ENCODE measurements at places on chromosomes 7 and 10.

- no peak for DNase-seq
Measured at GRCh38 chr10:111705021-111705420, 478.5 kb downstream of the GPAM start.

GRCh38 chr7:102050864-102051460, 233.5 kb downstream of the CUX1 start:
- DNase-seq = no peak

DNA sequence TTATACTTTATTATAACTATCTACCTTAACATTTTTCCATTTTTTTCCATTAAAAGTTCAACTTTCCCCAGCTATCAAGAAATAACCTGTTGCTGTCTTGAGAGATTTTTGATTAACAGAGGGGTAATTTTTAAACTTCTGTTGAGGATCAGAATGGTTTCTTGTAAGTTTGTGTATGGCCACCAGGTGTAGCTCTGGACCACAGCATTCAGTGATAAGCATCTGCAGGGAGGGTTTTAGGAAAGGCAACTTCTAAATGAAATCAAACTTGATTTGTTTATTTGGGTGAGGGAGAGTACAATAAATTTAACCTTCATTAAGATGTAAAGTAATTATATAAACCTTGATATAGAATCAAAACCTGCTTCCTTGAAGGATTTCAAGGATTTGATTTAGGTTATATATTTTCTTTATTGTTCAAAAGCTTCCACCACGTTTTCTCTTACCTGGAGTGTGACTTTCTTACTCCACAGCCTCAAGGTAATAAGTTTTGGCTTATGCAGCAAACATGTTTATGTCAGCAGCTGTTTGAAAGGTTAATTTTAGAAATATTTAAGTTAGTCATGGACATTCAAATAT, 153.3 kb downstream of the STK31 start:
- peak; percentile 31 for DNase-seq

- no peak for DNase-seq
Measured at GRCh38 chr7:76241141-76241540, 39.4 kb downstream of the SRRM3 start.

DNA sequence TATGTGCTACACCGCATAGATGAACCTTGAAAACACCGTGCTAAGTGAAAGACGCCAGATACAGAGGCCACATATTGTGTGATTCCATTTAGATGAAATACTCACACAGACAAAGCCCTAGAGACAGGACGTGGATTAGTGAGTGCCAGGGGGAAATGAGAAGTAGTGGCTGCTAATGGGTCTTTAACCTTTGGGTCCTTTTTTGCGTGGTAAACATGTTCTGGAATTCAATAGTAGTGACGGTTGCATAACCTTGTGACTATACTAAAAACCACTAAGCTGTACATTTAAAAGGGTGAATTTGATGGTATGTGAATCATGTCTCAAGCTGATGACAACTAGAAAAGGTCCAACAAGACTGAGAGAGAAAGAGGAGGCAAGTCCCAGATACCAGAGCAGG, 15.6 kb downstream of the SMKR1 start:
- no peak for DNase-seq

DNA sequence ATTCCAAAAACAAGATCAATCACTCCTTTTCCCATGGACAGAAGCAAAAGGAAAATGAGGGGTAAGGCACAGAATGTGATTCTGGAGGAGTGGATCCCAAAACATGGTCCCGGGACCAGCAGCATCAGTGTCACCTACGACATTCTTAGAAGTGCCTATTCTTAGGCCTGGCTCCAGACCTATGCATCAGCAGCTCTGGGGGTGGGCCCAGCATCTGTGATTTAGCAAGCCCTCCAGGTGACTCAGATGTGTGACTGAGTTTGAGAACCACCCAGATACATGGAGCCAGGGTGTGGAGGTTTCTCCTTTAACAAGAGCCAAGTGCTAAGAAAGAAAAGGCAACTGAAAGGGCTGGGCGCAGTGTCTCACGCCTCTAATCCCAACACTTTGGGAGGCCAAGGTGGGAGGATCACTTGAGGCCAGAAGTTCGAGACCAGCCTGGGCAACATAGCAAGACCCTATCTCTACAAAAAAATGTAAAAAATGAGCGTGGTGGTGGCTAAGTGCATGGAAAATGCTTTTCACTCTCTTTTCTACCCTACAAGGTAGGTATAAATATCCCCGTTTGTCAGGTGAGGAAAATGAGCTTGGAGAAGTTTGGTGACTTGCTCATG, 17.1 kb upstream of the ARPC1A start:
- DNase-seq = no peak

- no peak for DNase-seq
Measured at GRCh38 chr10:129605266-129605985, 138.4 kb downstream of the MGMT start.

GRCh38 chr10:37700886-37701780, 156.3 kb downstream of the ZNF248 start:
- DNase-seq = no peak

GRCh38 chr7:27435461-27435860, 192.9 kb downstream of the EVX1 start:
- DNase-seq = no peak

- DNase-seq = no peak
Measured at GRCh38 chr7:129615018-129615417, 3.5 kb downstream of the NRF1 start.

- DNase-seq = no peak
Measured at GRCh38 chr10:104908581-104908980, 267.5 kb downstream of the SORCS3 start.

GRCh38 chr10:70306886-70307520, 23.2 kb upstream of the NPFFR1 start:
- no peak for DNase-seq

GRCh38 chr7:98553666-98554065, 63.4 kb upstream of the NPTX2 start:
- DNase-seq = no peak
